ENCODE measurements at places on chromosomes 5 and 9. TPM values are rescaled to one million over a fixed set of nuclear protein-coding genes. Genes with fewer than 3 reads are reported as not detected.

The ZNG1A gene
- total RNA-seq, result 32.5 TPM

The C9orf153 gene
- 0.45 TPM for total RNA-seq

The MYMK gene
- not detected for total RNA-seq

The LHX2 gene
- not detected for total RNA-seq

The C5orf24 gene
- total RNA-seq, result 18.7 TPM

The CDX1 gene
- total RNA-seq, result 0.65 TPM

The MORN5 gene
- total RNA-seq, result not detected

The SUSD3 gene
- 0.09 TPM for total RNA-seq

The PCDHGB7 gene
- 22.1 TPM for total RNA-seq

The PAEP gene
- not detected for total RNA-seq

The PCDHGA7 gene
- total RNA-seq, result 8.4 TPM

GRCh38 chr5:32326216-32326772 is 13.6 kb upstream of the MTMR12 start:
- DNase-seq, result peak; percentile 4

- DNase-seq, result no peak
Measured at GRCh38 chr9:134436911-134437310, 110.7 kb downstream of the RXRA start.

GRCh38 chr9:79603222-79603920 is 31.6 kb downstream of the TLE4 start:
- DNase-seq, result no peak

- no peak for DNase-seq
Measured at GRCh38 chr9:3482578-3482977, 43.2 kb downstream of the RFX3 start.

DNA sequence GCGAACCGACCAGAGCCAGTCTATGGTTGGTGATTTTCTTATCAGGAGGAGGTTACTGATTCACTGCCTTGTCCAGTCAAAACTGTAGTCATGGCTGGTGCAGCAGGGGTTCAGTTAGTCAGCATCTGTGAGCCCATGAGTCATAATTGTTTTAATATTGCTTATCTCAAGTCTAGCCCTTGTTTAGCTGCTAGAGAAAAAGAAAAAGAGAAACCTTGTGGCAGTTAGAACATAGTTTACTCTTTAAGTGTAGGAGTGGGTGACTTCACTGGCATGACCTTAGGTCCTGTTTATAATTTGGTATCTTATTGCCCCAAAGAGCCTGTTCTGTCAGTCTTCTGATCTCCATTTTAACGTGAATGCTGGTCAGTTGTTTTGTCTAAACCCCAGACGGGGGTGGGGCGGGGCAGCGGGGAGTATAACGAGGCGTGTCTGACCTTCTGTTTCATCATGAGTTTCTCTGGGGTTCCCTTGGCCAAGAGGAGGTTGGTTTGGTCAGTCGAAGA is 76.9 kb upstream of the NFIL3 start:
- peak; percentile 89 for DNase-seq

GRCh38 chr9:77521091-77521490 is 127.0 kb downstream of the GNA14 start:
- DNase-seq, result peak; percentile 4

- DNase-seq, result no peak
Measured at GRCh38 chr5:63854076-63854475, 108.2 kb downstream of the HTR1A start.

GRCh38 chr5:143649937-143650621 is 161.9 kb upstream of the HMHB1 start:
- DNase-seq, result peak; percentile 53

DNA sequence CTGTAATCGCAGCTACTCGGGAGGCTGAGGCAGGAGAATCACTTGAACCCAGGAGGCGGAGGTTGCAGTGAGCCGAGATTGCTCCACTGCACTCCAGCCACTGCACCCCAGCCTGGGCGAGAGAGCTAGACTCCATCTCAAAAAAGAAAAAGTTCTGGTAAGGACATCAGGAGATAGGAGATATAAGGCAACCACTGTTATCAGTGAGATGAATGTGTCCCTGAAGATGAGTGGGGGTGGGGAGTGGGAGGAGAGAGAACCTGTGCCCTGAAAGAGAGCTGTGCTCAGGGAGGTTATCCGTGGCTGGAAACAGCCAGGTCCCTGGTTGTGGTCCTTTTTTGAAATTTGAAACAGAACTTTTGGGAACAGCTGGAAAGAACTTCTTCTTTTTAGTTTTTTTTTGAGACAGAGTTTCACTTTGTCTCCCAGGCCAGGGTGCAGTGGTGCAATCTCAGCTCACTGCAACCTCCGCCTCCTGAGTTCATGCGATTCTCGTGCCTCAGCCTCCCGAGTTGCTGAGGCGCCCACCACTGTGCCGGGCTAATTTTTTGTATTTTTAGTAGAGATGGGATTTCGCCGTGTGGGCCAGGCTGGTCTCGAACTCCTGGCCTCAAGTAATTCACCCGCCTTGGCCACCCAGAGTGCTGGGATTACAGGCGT is 2.6 kb downstream of the PTPA start:
- no peak for DNase-seq

GRCh38 chr9:99143655-99144054 is 38.7 kb downstream of the TGFBR1 start:
- no peak for DNase-seq

GRCh38 chr9:83800236-83801033 is 17.1 kb downstream of the GKAP1 start:
- no peak for DNase-seq

DNA sequence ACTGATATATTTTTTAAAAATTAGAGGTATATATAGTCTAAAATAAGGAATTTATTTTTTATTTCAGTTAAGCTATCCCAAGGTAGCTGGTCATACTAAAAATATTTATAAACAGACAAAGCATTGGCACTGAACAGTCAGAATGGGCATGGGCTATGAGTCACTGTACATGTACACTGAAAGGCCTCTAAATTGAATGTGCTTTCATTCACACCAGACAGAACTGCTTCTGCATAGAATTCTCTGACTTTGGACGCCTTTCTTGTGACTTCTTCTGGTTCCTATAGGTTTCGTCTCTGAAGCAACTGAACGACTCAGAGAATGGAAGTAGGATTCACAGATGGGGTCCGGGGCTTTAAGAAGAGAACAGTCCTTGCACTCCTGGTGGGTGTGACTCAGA is 394.8 kb upstream of the MEF2C start:
- DNase-seq, result peak; percentile 49

DNA sequence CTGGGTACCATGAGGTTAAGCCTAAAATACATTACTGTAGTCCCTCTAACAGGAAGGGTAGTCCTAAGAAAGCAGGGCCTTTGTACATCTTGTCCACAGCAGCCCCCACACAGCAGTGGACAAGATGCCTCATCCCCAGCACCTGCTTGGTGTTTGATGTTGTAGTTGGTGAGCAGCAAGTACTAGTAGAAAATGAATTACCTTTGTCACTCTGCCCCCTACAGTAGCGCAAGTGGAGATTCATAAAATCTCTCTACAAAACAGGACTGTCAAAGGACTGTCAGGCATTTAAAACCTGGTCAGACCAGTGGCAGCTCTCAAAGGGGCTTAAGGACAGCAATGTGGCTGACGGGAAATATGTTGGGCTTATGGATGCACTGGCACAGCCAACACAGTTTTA is 122.5 kb downstream of the TMEM174 start:
- DNase-seq, result no peak

GRCh38 chr9:135056541-135056940 is 30.9 kb upstream of the OLFM1 start:
- DNase-seq, result no peak

DNA sequence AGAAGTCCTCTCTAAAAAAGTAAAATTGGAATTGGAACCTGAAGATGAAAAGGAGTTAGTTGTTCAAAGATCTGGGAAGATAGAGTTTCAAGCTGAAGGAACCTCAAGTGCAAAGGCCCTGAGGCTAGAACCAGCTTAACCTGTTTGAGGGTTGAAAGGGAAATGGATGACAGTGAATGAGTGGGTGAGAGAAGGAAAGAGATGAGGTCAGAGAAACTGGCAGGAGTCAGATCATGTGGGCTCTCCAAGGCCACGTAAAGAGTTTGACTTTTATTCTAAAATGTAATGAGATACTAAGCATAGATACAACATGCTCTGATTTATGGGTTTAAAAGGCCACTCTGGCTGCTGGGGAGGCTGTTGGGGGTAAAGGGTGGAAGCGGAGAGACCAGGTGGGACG is 2.5 kb upstream of the RAD23B start:
- DNase-seq, result no peak

- DNase-seq, result peak; percentile 47
Measured at GRCh38 chr5:116575326-116576052, 866 bp upstream of the SEMA6A start.

DNA sequence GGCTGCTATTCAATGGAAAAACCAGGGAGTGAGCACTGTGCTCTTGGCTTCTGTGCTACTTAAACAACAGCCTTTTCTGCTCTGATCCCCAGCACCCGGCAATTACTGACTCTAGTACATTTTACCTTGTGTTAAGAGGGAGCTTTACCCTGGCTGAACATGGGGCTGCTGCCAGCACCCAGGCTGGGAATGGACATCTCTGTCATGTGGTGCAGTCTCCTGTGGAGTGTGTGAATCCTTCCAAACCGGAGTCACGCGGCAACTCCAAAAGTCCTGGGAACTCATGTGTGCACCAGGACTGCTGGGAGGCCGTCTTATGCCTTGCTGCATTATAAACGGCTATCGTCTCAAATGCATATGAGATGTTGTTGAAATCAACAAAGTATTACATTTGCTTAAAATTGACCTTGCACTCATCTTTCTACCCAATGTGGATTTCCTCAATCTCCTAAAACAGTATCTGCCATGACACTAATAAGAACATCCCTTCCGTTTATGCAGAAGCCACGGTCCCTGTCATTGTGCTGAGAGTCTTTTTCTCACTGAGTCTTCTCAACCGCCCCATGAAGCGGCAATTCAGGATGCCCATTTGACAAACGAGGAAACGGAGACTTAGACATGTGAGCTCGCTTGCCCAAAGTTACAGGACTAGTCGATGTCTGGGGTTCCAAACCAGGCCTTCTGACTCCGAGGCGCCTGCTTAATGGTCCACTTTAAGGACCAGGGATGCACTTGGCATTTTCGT is 884 bp upstream of the GSN start:
- DNase-seq, result no peak

GRCh38 chr5:42994555-42995359 is 45.4 kb downstream of the ANXA2R start:
- DNase-seq, result peak; percentile 96

GRCh38 chr5:135641319-135641718 is 62.5 kb upstream of the CXCL14 start:
- DNase-seq, result no peak

GRCh38 chr9:119078015-119078414 is 291.2 kb downstream of the BRINP1 start:
- no peak for DNase-seq

Data from fibroblast of the aortic adventitia (primary cell).